Motor neuron (in vitro differentiated cells): ENCODE measurements at places on chromosomes 7 and 10.
A peak's percentile ranks its signal among the peaks of the same experiment; 100 is the strongest.

DNA sequence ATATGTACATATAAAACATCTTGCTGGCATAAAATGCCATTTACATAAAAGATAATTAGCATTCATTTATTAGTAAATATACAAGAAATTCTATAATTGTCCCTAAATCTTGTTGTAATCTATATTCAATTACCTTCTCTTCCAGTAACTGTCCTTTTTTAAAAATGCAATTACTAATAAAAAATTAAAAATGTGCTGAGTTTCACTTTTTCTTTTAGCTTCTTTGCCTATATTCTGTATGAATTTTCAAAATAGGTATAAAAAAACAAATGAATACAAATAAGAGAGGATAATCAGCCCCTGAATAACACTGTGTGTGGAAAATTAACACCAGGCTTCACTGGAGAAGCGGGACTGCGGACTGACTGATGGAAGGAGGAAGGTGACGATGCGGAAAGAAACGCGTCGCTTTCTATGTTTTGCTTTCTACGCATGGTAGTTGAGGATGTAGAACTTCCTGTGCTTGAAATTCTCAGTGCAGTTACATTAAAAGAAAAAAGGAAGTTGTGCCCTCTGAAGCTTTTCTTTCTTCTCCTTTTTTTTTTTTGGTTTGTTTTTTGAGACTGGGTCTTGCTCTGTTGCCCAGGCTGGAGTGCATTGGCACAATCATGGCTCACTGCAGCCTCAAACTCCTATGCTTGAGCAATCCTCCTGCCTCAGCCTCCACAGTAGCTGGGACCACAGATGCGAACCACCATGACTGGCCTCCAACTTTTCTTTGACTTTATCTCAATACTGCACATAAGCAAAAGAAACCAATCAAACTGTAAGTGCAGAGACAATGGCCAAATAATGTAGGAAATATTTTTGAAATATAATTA, 7.4 kb upstream of the ZMYND11 start:
- no peak for ATAC-seq

GRCh38 chr7:129279757-129280156, 54.9 kb downstream of the AHCYL2 start:
- no peak for ATAC-seq

DNA sequence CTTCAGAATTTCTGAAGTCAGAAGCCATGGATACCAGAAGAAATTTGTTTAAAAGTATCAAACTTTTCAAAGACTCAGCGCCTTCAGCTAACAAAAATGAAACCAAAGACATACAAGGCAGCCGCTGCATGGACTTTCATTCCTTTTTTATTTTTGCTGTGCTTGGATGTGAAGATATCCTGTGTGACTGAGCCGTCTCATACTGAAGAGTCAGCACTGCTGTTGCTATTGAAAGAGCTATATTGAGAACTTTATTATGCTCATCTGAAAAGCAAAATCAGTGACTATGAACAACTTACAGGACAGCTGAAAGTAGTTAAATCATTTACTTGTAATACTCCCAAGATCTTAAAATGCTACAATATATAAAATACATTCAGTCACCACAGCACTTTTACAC, 809.2 kb downstream of the NXPH1 start:
- no peak for ATAC-seq

GRCh38 chr10:770975-771374, 81.5 kb upstream of the DIP2C start:
- no peak for ATAC-seq

GRCh38 chr7:154871507-154871906, 131.4 kb downstream of the PAXIP1 start:
- ATAC-seq: no peak

GRCh38 chr7:70771451-70771850, 360.5 kb upstream of the GALNT17 start:
- no peak for ATAC-seq

GRCh38 chr10:127176649-127177048, 19.7 kb downstream of the INSYN2A start:
- ATAC-seq: no peak

GRCh38 chr10:92839191-92840085, 8.9 kb upstream of the EXOC6 start:
- ATAC-seq: no peak

GRCh38 chr7:44213877-44214388, 13.2 kb downstream of the YKT6 start:
- ATAC-seq: peak; percentile 52

GRCh38 chr10:122143238-122143841, 127.8 kb upstream of the BTBD16 start:
- no peak for ATAC-seq

GRCh38 chr7:34869057-34869456, 168.2 kb downstream of the DPY19L1 start:
- peak; percentile 78 for ATAC-seq

GRCh38 chr7:110442381-110442837, 648.5 kb upstream of the LRRN3 start:
- ATAC-seq: peak; percentile 99

DNA sequence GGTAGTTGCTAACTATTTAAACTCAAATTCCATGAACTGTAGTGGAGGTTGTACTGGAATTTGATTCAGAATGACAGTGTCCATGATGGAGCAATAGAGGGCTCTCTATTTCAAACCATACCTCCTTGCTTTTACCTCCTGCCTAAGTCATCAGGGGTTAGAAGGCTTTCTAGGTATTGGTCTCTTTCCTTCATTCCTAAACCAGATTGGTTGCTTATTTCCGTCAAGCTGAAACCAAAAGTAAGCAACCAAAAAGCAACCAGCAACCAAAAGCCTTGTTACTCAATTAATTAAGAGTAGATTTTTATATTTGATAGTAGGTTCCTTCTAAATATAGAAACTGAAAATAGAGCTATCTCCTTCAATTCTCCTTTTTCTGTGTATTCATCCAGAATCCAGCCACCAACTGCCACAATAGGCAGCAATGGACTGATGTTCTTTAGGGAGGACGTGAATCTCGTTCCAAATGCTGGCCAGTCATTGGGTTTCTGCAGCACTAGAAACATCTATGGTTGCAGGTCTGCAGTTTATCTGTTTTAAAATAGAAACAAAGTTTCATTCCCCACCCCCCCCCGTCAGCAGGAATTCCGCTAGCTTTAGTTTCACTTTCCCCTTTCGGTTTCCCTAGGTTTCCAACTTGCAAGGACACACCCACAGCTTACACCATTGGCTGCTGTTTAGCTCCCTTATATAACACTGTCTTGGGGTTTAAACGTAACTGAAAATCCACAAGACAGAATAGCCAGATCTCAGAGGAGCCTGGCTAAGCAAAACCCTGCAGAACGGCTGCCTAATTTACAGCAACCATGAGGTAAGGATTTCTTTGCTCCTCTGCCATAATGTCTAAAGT, at the start of gene IFIT1:
TSS of gene IFIT1 (plus strand) at position 717 of the 850 bp plus-strand sequence. CDS start at position 807, 90 bp downstream.
- peak; percentile 89 for ATAC-seq

GRCh38 chr10:22723343-22723779, 9.0 kb upstream of the PIP4K2A start:
- no peak for ATAC-seq

DNA sequence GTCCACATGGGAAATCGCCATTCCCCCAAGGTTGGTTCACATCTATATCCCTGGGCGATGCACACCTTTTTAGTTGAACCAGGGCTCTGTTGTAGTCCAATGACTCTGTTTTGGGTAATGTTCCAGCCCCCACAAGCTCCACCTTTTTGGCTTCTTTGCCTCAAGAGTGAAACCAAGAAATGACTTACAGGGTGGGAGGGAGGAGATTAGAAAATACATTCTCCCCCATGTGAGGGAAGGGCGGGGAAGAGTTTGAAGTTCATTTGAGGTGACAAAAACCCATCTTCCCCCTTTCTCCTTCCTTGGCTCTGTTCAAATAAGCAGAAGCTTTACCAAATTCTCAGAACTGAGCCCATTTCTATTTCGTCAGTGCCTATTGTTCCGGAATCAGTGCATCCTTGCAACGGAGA, 82.8 kb downstream of the GATA3 start:
- ATAC-seq: no peak

DNA sequence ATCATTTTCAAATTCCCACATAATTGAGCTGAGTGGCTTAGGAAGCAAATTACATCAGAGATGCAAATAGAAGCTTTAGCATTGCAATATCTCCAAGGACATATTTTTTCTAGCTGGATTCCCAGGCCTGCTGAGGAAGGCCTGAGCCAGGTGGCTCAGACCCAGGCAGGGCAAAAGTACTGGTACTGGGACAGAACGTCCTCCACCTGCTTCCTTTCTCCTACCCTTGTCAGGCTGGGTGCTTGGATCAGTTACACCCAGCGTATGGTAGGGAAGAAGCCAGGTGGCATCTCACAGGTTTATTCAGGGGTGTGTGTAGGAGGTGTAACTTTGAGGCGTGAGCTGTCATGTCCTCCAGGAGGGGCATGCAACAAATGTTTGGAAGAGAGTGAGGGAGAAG, 3.0 kb upstream of the PANK1 start:
- ATAC-seq: no peak

GRCh38 chr10:130761788-130762301, 549.7 kb downstream of the TCERG1L start:
- ATAC-seq: peak; percentile 95

DNA sequence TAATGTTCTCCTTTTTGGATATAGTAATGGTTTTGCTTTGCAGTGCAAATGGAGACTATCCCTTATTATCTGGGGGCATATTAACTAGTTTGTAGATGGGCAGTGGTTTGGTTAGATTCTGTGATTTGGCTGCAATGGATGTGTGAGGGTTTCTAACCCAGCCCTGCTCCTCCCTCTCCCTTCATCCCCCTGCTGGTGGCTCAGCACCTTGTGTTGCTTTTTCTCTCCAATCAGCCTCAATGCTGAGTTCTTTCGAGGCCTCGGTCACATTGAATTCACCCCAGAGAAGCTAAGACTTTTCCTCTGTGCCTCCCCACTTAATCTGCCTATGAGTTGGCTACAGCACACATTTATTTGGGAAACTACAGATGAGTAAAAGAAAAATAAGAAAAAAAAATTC, 120.0 kb downstream of the MALRD1 start:
- ATAC-seq: no peak

GRCh38 chr10:6053816-6054631, 8.1 kb downstream of the IL2RA start:
- ATAC-seq: no peak

GRCh38 chr7:78777829-78778228, 675.6 kb downstream of the MAGI2 start:
- peak; percentile 55 for ATAC-seq

DNA sequence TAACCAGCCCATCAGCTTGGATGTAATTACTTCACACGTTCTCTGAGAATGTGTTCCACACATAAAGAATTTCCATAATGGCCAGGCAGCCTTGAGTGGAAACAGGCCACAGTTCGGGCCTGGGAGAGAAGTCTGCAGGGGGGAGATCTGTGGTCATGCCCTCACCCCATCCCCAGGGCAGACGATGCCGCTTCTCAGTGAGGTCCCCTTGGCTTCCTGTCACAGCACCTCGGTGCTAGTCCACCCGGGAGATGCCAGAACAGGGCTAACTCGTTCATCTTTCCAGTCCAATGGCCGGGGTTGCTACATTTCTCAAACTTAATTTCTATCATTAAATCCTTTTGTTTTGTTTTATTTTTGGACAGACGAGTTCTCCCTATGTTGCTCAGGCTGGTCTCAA, 624.1 kb downstream of the PTPRN2 start:
- no peak for ATAC-seq

DNA sequence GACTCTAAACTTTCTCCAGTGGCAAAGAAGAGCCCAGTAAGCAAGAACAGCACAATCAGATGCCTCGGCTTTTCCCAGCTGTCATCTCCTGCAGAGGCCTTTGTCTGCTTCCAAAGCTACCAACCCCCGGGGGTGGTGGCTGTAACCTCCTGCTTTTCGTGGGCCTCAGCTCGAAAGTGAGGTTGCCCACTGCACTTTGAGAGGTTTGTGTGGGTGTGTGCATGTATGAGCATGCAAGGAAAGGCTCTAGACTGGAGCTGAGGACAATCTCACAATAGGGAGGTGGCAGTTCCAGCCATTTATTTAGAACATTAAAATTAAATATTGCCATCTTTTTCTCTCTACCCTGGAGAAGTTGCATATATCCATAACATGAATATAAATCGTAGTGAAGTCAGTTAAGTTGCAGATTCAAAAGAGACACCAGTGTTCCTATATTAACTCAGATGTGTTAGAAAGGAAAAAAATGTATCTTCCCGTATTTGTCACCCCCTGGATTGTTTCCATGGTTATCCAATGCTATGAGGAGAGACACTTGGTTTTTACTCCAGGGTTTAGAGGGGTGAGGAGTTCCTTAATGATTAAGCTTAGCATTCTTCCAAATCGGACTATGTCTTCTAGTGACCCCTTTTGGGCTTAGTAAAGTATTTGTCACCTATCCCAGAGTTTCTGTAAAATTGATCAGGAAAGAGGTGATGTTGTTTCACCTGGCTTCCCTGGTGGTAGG, 781.1 kb downstream of the INHBA start:
- ATAC-seq: peak; percentile 21

DNA sequence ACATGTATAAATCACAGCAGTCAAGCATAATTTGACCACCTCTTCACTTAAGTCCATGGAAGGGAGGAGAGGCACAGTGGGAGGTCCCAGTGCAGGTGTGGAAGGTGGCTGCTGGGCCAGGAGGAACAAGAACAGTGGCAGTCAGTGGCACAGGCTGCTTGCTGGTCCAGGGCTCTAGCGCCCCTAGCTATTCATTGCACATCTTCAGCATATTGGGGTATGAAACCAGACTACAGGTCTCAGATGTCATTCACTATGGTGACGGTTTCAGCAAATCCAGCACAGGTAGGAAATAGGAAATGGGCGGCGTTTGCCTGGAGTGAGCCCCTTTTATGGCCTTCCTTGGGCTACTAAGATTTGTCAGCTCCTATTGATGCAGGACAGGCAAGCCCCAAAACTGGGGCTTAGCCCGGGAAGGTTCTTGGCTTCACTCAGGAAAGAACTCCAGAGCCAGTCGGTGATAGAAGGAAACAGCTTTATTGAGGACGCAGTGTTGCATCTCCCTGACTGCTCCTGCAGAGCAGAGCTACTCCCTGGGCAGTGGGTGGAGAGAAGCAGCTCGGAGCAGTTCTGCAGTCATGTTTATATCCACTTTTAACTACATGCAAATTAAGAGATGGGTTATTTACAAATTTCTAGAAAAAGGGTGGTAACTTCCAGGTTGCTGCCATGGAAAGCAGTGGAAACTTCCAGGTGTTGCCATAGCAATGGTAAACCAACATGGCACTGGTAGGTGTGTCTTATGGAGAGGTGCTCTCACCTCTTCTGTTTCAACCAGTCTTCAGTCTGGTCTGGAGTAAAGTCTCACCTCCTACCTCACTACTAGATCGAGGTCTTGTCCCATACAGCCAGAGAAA, 608.8 kb downstream of the PARD3 start:
- no peak for ATAC-seq

GRCh38 chr7:29091715-29092114, 54.6 kb downstream of the CPVL start:
- no peak for ATAC-seq

- no peak for ATAC-seq
Measured at GRCh38 chr7:94195201-94195600, 191.0 kb upstream of the BET1 start.

GRCh38 chr7:39588416-39588815, 22.2 kb downstream of the YAE1 start:
- no peak for ATAC-seq

DNA sequence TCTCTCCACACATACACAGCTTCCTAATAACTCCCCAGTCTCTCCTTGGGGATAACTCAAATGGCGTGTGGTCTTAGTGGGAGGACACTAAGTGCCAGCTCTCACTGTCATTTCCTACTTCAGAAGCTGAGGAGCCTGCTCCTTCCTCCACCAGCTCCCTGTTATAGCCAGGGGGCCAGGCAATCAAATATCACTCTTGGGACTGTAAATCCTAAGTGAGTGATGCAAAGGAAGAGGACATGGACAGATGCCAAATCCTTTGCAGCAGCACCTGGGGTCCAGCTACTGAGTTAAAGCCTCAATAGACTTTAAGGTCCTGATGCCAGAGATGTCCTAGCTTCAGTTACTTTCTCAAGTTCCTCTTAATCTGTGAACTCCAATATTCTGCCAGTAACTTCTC, 34.1 kb downstream of the SEM1 start:
- no peak for ATAC-seq
